ENCODE measurements at places on chromosomes 3 and 15.

DNA sequence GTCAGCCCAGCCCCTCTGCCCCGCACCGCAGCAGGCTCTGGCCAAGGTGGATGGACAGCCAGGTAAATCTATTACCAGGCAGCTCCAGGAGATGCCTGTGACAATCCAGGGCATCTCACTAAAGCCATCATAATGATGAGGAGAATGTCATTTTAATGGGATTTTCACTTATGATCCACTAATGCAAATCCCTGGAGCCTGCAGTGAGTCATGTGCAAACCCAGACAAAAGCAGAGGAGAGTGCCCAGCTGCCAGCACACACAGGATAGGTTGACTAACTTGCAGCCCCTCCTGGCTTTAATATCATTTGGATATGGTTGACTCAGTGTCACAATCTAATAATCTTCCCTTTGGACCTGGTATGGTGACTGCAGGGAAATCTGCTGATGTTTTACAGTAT is 206.9 kb upstream of the TRIM42 start:
- H3K4me1 ChIP-seq = peaks cover 10% of the 10 kb centered on the region
- no peak overlapping the region for H3K4me3 ChIP-seq
- no peak for DNase-seq
- no peak overlapping the region for H3K27ac ChIP-seq
- no peaks in the 10 kb centered on the region for H3K36me3 ChIP-seq

DNA sequence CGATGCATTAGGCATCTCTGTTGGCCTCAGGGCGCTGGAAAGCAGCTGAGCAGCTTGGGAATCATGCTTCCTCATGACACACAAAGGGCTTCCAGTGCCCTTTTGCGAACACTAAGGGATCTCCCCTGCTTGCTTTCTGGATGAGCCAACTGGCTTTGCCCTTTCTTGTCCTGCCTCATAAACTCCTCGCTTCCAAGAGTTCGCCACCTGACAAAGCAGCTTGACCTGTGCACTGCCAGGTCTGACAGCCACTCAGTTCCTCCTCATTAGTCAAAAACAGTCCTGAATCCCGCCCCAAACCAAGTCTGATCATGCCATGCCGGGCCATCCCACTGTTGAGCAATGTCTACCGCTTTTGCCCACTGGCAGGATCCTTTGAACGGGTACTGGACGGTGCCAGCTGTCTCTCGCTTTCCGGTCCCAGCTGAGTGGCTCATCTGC is 265.4 kb upstream of the LYSMD4 start:
- H3K4me1 ChIP-seq = no peaks in the 10 kb centered on the region
- H3K4me3 ChIP-seq = no peak overlapping the region
- no peaks in the 10 kb centered on the region for H3K27me3 ChIP-seq

DNA sequence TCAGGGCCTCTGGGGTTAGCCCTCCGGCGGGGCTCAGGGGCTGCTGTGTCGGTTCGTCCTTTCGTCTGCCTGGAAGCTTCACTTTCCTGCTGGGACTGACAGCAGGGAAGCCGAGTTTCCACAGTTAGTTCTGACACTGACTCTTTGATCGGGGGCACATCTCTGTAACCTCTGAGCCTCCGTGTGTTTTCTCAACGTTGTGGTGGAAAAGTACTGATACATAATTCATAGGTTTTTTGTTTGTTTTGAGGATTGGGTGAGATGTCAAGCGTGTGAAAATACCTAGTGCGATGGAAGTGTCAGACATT is 481 bp downstream of the AP4E1 start:
- peak overlapping the region; percentile 92 for H3K4me3 ChIP-seq

GRCh38 chr3:43255662-43256061 is 30.7 kb upstream of the SNRK start:
- no peak for DNase-seq
- no peak overlapping the region for H3K27ac ChIP-seq
- H3K4me3 ChIP-seq = no peak overlapping the region

DNA sequence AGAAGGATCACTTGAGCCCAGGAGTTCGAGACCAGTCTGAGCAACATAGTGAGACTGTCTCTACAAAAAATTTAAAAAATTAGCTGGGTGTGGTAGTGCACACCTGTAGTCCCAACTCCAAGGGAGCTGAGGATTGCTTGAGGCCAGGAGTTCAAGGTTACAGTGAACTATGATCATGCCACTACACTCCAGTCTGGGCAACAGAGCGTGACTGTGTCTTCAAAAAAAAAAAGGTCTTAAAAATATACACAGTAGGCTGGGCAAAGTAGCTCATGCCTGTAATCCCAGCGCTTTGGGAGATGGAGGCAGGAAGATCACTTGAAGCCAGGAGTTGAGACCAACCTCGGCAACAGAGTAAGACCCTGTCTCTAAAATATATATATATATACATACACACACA is 11.2 kb upstream of the CAMK1 start:
- no peak overlapping the region for H3K4me3 ChIP-seq
- no peak overlapping the region for H3K27ac ChIP-seq
- peaks cover 18% of the 10 kb centered on the region for H3K36me3 ChIP-seq
- DNase-seq = no peak

- no peaks in the 10 kb centered on the region for H3K27me3 ChIP-seq
- no peaks in the 10 kb centered on the region for H3K4me1 ChIP-seq
- H3K36me3 ChIP-seq = peaks cover 42% of the 10 kb centered on the region
- H3K4me3 ChIP-seq = no peak overlapping the region
Measured at GRCh38 chr15:65451989-65452388, 29.2 kb upstream of the IGDCC4 start.

GRCh38 chr15:101617390-101617965 is 34.7 kb downstream of the TM2D3 start:
- no peak overlapping the region for H3K27ac ChIP-seq
- no peak overlapping the region for H3K4me3 ChIP-seq
- H3K36me3 ChIP-seq = no peaks in the 10 kb centered on the region
- DNase-seq = no peak
- peaks cover 12% of the 10 kb centered on the region for H3K4me1 ChIP-seq

DNA sequence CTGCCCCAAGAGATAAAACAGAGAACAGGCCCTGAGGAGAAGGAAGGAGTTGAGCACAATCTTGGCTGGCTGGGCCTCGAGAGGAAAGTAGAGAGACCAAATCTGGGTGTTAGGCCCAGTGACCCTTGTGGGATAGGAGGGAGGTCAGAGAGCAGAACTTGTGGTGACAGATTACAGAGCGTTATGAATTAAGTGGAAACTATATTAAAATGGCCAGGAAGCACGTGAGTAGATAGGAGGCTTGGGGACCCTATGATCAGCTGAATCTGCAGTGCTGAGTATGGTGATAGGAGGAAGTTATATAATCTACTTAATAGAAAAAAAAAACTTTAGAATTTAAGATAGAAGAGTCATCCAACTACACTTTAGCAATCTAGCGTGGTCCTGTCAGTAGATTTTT is 30.0 kb downstream of the ST6GAL1 start:
- no peaks in the 10 kb centered on the region for H3K36me3 ChIP-seq
- no peak for DNase-seq
- no peak overlapping the region for H3K27ac ChIP-seq
- H3K4me3 ChIP-seq = no peak overlapping the region
- no peaks in the 10 kb centered on the region for H3K27me3 ChIP-seq

DNA sequence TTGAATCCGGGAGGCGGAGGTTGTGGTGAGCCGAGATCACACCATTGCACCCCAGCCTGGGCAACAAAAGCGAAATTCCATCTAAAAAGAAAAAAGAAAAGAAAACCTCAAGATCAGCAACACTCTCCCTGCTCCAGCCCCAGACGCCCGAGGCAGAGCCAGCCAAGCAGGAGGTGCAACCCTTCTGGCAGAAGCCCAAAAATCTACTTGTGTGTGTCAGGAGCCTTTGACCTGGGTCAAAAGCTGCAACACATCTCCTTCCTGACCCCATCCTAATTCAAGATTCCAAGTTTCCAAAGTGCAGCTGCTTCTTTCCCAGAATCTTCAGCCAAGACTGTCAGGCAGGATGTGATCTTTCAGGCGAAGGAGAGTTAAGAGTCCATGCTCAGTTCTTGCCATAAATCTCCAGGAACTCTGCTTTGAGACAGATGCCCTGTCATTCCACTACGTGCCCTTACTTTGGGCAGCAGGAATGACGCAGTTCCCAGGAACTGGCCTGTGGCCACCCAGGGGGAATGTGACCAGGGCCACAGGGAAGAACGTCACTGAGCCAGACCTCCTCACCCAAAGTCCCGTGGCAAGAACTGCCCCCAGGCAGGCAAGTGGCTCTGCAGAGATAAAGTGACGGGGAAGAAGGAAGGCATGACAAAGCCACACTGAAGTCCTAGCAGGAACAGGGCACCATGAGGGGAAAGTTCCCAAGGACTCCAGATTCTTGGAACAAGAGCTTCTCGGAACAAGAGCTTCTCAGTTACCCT is 39.4 kb downstream of the SH3BP5 start:
- no peak overlapping the region for H3K4me3 ChIP-seq
- H3K36me3 ChIP-seq = no peaks in the 10 kb centered on the region
- DNase-seq = peak; percentile 51
- no peaks in the 10 kb centered on the region for H3K27me3 ChIP-seq

DNA sequence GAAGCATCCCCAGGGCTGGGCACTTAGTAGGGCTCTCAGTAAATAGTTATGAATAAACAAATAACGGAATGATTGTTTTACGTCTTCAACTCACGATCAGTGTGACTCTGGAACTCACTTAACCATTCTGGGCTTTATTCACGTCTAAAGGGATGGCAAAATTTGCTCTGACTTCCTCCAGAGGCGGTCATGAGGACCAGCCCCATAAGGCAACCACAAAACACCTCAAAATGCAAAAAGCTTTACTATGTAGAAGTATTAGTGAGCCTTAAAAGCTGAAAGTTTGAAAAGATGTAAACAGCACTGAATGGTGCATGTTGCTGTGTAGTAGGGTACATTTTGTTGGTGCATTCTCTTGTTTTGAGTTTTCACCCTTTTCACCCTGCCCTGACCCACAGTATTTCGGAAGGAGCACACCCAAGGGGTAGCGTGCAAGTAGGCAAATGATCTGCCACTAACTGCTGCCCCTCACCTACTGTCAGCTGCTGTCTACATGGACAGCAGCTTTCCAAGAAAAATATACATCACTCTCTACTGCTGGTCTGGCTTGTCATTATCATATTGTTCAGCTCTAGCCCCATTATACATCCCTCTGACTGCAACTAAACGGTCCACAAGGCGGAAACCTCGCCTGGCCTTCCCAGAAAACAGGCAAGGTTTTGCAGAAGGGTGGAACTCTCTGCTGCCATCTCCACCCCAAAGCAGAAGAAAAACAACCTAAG is 308.5 kb upstream of the PROK2 start:
- no peak overlapping the region for H3K27ac ChIP-seq
- peaks cover 25% of the 10 kb centered on the region for H3K27me3 ChIP-seq
- H3K4me1 ChIP-seq = no peaks in the 10 kb centered on the region
- H3K36me3 ChIP-seq = no peaks in the 10 kb centered on the region
- H3K4me3 ChIP-seq = no peak overlapping the region
- no peak for DNase-seq

GRCh38 chr15:91508633-91509032 is 344.9 kb upstream of the SLCO3A1 start:
- H3K4me3 ChIP-seq = no peak overlapping the region
- no peak overlapping the region for H3K27ac ChIP-seq
- H3K27me3 ChIP-seq = no peaks in the 10 kb centered on the region
- peaks cover 8% of the 10 kb centered on the region for H3K4me1 ChIP-seq
- H3K36me3 ChIP-seq = no peaks in the 10 kb centered on the region

- peak overlapping the region; percentile 95 for H3K27ac ChIP-seq
- H3K4me1 ChIP-seq = no peaks in the 10 kb centered on the region
- no peaks in the 10 kb centered on the region for H3K27me3 ChIP-seq
- DNase-seq = peak; percentile 23
Measured at GRCh38 chr3:53346514-53346913, 829 bp downstream of the DCP1A start.

GRCh38 chr15:72365844-72366243 is 10.0 kb downstream of the HEXA start:
- no peak overlapping the region for H3K27ac ChIP-seq
- peaks cover 3% of the 10 kb centered on the region for H3K36me3 ChIP-seq
- H3K27me3 ChIP-seq = no peaks in the 10 kb centered on the region

DNA sequence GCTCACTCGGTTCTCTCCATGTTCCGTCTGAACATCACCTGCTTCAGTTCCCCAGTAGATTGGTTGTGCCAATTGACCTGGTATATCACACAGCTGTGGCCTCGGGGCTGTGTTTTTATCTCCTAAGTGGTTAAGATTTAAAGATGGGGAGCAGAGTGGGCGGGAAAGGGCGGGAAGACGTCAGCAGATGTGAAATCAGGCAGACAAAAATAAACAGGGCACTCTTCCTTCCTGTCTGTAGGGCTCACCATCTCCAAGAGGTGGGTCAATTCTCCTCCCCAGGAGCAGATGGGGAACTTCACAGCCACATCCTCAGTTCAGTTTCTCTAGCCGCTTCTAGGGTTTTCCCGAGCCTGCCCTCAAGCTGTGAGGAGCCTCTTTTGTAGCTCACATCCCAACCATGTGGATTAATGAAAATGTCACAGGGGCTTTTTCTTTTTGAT is 26.8 kb upstream of the LIMD1 start:
- no peaks in the 10 kb centered on the region for H3K36me3 ChIP-seq
- no peaks in the 10 kb centered on the region for H3K27me3 ChIP-seq
- no peak overlapping the region for H3K4me3 ChIP-seq
- no peak for DNase-seq
- no peak overlapping the region for H3K27ac ChIP-seq

- H3K36me3 ChIP-seq = peaks cover 2% of the 10 kb centered on the region
- peak; percentile 92 for DNase-seq
- peaks cover 21% of the 10 kb centered on the region for H3K4me1 ChIP-seq
- H3K27ac ChIP-seq = peak overlapping the region; percentile 74
Measured at GRCh38 chr15:96296264-96296663, 34.2 kb upstream of the NR2F2 start.

DNA sequence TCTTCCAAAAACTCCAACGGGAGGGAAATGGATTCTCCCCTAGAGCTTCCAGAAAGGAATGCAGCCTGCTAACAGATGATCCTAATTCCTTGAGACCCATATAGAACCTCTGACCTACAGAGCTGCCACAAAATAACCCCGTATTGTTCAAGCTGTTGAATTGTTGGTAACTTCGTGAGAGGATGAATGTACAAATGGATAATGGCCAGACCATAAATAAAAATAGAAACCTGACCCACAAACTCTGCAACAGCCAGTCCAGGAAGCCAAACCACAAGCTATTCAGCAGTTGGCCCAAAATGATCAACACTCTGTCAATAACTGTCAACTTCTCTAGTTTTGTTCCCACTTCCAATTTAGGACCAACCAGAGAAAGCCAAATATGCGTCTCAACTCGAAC is 414.0 kb upstream of the ZNF717 start:
- peak; percentile 1 for DNase-seq
- no peaks in the 10 kb centered on the region for H3K4me1 ChIP-seq
- no peak overlapping the region for H3K4me3 ChIP-seq
- no peaks in the 10 kb centered on the region for H3K36me3 ChIP-seq
- H3K27ac ChIP-seq = no peak overlapping the region
- H3K27me3 ChIP-seq = no peaks in the 10 kb centered on the region

Data from astrocyte (in vitro differentiated cells and primary cell).